ENCODE measurements at places on chromosomes 5 and 9. TPM values are rescaled to one million over a fixed set of nuclear protein-coding genes. Genes with fewer than 3 reads are reported as not detected.

PCDHB13 gene
- total RNA-seq: not detected

RMRP gene
- 4,811 TPM for total RNA-seq

PCDHB7 gene
- not detected for total RNA-seq

CDH12 gene
- total RNA-seq: not detected

CTXN3 gene
- total RNA-seq: not detected

NCS1 gene
- total RNA-seq: 1.0 TPM

HMCN2 gene
- total RNA-seq: not detected

GZMA gene
- total RNA-seq: 1,575 TPM

TMEM267 gene
- total RNA-seq: 15.7 TPM

PANK3 gene
- total RNA-seq: 56.4 TPM

TMC1 gene
- 0.27 TPM for total RNA-seq

SARDH gene
- total RNA-seq: 0.71 TPM

C5orf52 gene
- total RNA-seq: not detected

SUSD3 gene
- 80.6 TPM for total RNA-seq

OMD gene
- total RNA-seq: not detected

FABP6 gene
- not detected for total RNA-seq

NEURL1B gene
- total RNA-seq: 1.3 TPM

CLIC3 gene
- 1.8 TPM for total RNA-seq

CDKN2B gene
- 9.2 TPM for total RNA-seq

NPR3 gene
- not detected for total RNA-seq

PCDHB6 gene
- not detected for total RNA-seq

Measured in T-helper 1 cell treated with Interleukin-12 subunit alpha and Interleukin-12 subunit beta and Interleukin-4 antibody, amounts not matched to agents 30 ng/mL and 1 ng/mL, for 36 hours (primary cell).